Right lobe of liver (tissue), 6 donors: ENCODE measurements at places on chromosomes 6 and 20. TPM values are rescaled to one million over a fixed set of nuclear protein-coding genes. Genes with fewer than 3 reads are reported as not detected.

The REM1 gene
- not detected for total RNA-seq

The HTR1E gene
- total RNA-seq = not detected

The LBP gene
- 1,607 TPM for total RNA-seq

The CCDC170 gene
- total RNA-seq = 0.49 TPM

GRCh38 chr6:43402820-43403219 is 24.5 kb upstream of the ABCC10 start:
- DNase-seq = no peak

- peak; percentile 64 for DNase-seq
Measured at GRCh38 chr6:139250296-139251044, 41.3 kb downstream of the TXLNB start.

- peak; percentile 74 for DNase-seq
Measured at GRCh38 chr6:47242483-47243386, 67.0 kb downstream of the TNFRSF21 start.

- DNase-seq = no peak
Measured at GRCh38 chr6:33898771-33899170, 95.0 kb upstream of the MLN start.
